ENCODE measurements at places on chromosomes 2 and 18.
A peak's percentile ranks its signal among the peaks of the same experiment; 100 is the strongest.

- DNase-seq = peak; percentile 79
Measured at GRCh38 chr18:53458944-53459580, 765.4 kb downstream of the MBD2 start.

DNA sequence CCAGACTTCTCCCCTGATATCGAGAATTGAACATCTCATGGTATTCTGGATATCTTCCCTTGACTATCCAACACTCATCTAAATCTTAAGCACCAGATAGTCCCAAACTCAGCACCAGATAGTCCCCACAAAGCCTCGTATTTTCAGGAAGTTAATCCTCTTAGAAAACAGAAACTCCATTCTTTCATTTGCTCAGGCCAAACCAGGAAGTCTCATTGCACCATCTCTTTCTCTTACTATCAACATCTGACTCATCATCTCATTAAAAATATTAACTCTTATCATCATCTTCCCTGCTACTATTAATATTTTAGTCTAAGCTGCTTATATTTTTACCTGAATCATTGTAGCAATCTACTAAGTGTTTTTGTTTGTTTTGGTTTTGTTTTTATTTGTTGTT, 286.4 kb downstream of the GALNT13 start:
- no peak for DNase-seq

GRCh38 chr18:42025491-42025890, 70.5 kb downstream of the PIK3C3 start:
- no peak for DNase-seq

GRCh38 chr2:227241005-227241404, 76.6 kb downstream of the COL4A3 start:
- no peak for DNase-seq

- no peak for DNase-seq
Measured at GRCh38 chr2:121527009-121527682, 3.5 kb upstream of the RNU4ATAC start.

DNA sequence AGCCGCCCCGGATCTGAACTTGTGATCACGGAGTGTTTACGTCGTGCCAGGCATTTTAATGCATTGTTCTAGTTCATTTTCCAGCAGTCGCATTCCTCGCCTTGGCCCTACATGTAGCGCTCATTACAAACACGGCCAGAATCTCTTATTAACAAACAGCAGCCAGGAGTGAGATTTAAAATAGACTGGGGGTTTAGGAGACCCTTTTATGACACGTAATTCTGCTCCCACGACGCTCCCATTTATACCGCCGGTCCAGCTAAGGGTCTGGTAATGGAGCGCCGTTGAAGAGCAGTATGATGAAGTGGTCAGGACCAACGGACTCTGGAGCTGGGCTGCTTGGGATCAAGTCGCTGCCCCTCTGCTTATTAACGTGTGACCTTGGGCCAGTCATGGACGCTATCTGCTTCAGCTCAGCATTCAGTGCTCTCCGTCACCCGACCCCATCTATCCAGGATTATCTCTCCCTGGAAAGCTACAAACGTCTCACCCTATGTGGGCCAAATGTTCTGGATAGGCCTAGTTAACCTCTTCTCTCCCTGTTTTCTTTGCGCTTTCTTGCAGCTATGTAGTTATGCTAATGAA, 745 bp downstream of the MSH2 start:
- DNase-seq = no peak

DNA sequence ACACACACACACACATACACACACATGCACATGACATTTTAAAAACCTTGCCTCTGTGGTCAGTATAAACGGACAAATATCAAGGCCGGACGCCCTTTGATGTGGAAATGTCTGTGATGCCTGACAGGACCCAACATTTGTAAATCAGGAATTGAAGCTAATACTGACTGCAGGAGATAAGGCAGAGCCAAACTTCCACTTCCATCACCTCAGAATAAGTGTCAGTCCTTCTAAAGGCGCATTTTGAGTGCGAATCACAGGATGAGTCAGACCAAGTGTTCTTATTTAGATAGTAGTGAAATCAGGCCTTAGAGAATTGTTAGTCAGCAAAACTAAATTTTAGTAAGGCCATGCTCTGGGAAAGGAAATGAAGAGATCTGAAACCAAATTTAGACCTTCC, 211.7 kb upstream of the LRATD1 start:
- no peak for DNase-seq

DNA sequence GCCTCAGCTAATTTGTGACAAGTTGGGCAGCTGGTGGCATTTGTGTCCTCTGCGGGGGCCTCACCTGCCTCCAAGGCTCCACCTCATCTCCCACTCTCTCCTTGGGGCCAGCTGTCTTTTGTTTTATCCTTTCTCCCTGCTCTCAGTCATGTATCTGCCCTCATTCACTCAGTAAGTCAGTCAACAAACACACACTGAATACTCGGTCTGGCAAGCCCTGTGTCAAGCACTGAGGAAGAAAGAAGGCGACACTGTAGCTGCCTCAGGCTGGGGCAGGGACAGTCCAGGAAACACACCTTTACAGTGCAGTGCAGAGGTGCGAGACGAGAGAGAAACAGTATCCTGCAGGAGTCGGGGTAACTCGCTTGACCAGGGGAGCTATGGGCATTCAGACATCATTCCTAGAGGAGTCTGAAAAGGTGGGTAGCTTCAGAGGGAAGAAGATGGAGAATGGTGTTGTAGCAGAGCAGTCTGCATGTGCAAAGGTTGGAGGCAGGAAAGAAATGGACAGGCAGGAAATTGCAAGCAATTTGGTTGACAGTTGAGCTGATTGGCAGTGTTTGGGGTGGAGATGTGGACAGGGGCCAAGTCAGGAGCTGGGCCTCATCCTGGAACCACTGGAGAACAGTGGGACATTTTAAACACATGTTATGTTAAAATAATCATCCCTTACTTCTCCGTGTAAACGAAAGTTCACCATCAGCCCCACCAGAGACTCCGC, 34.9 kb downstream of the SCTR start:
- no peak for DNase-seq

GRCh38 chr2:100267751-100268150, 54.5 kb downstream of the LONRF2 start:
- no peak for DNase-seq

GRCh38 chr2:159968279-159968900, 94.0 kb downstream of the PLA2R1 start:
- peak; percentile 36 for DNase-seq

- DNase-seq = no peak
Measured at GRCh38 chr2:2998971-2999370, 378.6 kb downstream of the EIPR1 start.

- no peak for DNase-seq
Measured at GRCh38 chr18:35267161-35267651, 22.8 kb downstream of the ZSCAN30 start.

DNA sequence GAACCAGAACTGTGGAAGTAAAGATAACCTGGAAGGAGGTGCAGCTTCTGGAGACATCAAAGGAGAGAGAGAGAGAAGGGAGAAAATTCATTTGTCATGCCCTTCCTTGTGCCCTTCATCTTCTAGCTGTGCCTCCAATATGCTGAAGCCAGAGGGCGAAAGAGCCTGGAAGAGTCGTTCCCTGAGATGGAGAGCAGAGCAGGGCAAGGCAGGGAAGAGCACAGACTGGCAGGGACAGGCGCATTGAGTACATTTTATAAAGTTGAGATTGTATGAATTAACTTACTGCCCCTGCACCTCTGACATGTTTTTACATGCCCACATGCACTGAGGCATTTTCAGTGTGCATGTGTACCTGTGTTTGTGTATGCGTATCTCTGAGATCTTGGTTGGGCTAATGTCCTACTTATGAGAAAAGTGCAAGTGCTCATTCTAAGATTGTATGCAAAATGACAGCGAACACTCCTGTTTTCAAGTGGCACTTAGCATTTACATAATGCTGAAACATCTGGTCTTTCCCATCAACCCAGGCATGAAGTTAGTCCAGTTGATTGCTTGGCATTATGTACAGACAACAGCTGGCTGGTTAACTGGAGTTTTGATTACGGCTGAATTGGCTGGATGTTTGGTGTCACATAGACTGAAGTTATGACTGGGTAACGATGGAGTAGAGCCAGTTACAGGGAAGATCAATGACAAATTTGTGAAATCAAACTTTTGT, 23.7 kb upstream of the MMADHC start:
- DNase-seq = no peak

GRCh38 chr2:124571836-124572235, 546.7 kb downstream of the CNTNAP5 start:
- no peak for DNase-seq

DNA sequence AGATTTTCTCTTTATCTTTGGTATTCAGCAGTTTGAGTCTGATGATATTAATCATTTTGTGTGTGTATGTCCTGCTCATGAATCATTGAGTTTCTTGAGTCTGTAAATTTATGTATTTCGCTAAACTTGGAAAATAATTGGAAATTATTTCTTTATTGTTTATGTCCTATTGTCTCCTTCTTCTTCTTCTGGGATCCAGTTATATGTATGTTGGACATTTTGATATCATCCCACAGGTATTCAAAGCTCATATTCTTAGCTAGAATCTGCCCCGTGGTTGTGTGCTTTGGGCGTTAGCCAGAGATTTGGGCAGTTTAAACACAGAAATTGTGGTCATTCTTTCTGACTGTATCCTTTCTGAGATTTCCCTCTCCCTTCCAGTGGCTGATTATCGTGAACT, 243.0 kb upstream of the SPRED2 start:
- no peak for DNase-seq

- DNase-seq = no peak
Measured at GRCh38 chr2:95208106-95208505, 785 bp downstream of the ZNF892 start.

DNA sequence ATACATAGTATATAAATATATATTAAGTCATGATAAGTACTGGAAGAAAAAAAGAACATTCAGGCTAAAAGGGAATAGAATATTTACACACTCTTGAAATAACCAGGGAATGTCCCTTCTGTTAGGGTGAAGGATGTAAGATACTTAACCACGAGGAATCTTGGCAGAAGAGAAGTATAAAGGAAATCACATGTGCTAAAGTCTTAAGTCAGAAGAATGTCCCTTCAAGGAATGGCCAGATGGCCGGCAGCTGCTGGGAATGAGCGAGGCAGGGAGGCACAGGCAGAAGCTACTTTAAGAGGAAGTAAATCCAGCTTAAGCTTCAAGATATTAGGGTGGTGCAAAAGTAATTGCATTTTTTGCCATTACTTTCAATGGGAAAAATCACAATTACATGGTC, 5.5 kb downstream of the CCDC102B start:
- peak; percentile 69 for DNase-seq

GRCh38 chr2:71711133-71711855, 257.9 kb downstream of the DYSF start:
- DNase-seq = no peak
